SJCRH30 (cell line): ENCODE measurements at places on chromosomes 11 and 22. TPM values are rescaled to one million over a fixed set of nuclear protein-coding genes. Genes with fewer than 3 reads are reported as not detected.

DNA sequence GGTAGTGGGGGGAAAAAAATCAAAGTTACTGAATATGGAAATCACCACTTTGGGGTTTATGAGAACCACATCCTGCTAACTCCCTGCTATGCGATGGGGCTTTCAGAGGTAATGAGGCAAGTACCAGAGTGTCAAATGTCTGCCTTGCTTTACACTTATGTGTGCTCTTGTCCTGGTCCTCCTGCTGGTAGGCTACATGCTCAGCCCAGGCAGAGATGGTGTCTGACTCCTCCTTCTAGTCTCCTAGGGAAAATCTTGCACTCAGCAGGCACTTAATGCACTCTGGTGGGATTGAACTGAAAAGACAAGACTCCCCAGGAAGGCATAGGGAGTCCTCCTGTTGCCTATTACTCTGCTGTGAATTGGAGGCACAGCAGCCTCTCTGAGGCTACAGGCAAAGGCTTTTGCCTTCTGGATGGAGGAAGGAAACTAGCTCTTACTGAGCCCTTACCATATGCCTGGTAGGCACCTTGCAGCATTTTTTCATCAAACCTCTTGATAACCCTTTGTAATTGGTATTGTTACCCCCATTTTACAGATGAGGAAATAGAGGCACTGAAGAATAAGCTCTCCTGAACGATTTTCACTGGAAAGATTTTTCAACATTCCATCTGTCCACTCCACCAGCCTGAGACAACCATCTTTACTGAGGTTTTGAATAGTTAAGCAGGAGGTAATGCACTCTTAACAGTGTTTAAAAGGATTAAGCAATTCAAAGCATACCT is 132.1 kb upstream of the PAX6 start:
- H3K27me3 ChIP-seq, result no peaks in the 10 kb centered on the region
- H3K27ac ChIP-seq, result no peak overlapping the region
- no peaks in the 10 kb centered on the region for H3K36me3 ChIP-seq
- no peak overlapping the region for H3K4me3 ChIP-seq
- no peak for DNase-seq

DNA sequence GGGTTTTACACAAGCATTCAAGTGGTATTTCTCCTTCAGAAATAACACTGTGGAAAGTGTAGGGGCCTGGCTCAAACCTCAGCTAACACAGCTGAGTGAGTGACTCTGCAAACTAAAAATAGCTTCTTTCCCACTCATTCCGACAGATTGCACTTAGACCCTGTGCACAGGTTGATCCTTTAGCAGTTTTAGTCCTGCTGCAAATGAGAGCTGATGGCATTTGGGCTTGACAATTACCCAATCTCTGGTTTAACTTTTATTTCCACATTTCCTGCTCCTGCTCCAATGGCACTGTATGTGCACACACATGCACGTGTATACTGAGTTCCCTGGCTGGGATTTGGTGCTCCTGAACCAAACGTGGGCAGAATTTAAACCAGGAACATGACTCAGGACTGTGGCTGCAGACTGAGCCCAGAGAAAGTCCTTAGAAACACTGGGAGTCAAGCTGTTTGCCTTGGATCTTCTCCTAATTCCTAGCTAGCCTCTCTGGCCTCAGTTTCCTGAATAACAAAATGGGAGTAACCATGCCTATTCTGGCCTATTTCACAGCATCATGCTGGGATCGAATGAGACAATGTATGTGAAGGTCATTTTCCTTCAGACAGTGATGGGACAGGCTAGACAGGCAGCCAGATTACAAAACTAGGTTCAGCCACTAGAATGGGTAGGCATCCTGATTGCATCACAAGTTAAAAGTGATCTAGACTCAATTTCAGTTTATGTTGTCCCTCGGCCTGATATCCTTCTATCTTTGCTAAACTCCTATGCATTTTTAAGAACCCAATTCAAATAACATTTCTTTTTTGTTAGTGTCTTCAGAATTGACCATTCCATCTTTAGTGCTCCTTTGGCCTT is 58.2 kb downstream of the SERGEF start:
- H3K27ac ChIP-seq, result no peak overlapping the region
- peaks cover 2% of the 10 kb centered on the region; the same call in 1 of the 2 replicates for H3K36me3 ChIP-seq
- H3K27me3 ChIP-seq, result no peaks in the 10 kb centered on the region
- no peaks in the 10 kb centered on the region for H3K4me1 ChIP-seq
- H3K4me3 ChIP-seq, result no peak overlapping the region

GRCh38 chr11:62242021-62242420 is at the start of gene SCGB1D2:
SCGB1D2 (plus strand) TSS chr11:62242239; CDS start chr11:62242308, 69 bp downstream.
- no peaks in the 10 kb centered on the region for H3K4me1 ChIP-seq
- H3K27me3 ChIP-seq, result no peaks in the 10 kb centered on the region
- DNase-seq, result peak; percentile 8
- H3K27ac ChIP-seq, result no peak within 1 kb of the TSS
- H3K4me3 ChIP-seq, result no peak within 1 kb of the TSS
- H3K36me3 ChIP-seq, result no peaks in the 10 kb centered on the region

GRCh38 chr22:21760640-21761039 is 25.0 kb upstream of the YPEL1 start:
- DNase-seq, result no peak
- peaks cover 32% of the 10 kb centered on the region for H3K36me3 ChIP-seq
- no peak overlapping the region for H3K4me3 ChIP-seq

DNA sequence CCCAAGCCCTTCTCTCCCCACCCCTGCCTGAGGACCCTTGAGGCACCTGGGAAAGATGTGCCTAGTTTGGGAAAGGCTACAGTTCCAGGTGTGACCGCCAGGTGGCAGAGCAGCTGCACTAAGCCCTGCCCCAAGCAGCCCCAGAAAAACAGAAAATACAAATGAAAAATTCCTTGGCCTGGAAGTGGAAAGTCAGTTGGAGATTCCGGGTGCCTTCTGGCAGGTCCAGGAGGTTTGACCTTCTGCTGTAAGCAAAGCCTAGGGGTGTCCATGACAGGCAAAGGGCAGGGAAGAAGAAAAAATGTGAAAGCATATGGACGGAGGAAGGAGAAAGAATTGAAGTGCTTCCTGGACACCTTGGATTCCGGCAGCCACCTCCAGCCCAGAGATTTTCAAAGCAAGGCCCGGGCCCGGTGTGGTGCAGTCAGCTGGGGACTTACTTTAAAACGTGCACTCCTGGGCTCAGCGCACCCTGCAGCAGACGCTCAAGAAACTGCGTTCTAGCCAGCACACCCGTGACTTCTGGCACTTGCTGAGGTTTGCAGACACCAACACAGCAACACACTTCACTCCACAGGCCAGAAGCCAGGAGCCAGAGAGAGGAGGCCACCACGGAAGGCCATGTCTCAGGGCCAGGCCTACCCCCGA is 37.3 kb upstream of the SLC22A12 start:
- H3K4me3 ChIP-seq, result no peak overlapping the region
- H3K4me1 ChIP-seq, result no peaks in the 10 kb centered on the region; the same call in 1 of the 2 replicates
- peak; percentile 74 for DNase-seq
- no peak overlapping the region for H3K27ac ChIP-seq

GRCh38 chr11:106625566-106625965 is 392.7 kb downstream of the GUCY1A2 start:
- no peaks in the 10 kb centered on the region for H3K36me3 ChIP-seq
- no peak for DNase-seq
- H3K4me1 ChIP-seq, result peaks cover 11% of the 10 kb centered on the region
- H3K27me3 ChIP-seq, result no peaks in the 10 kb centered on the region
- H3K27ac ChIP-seq, result no peak overlapping the region

DNA sequence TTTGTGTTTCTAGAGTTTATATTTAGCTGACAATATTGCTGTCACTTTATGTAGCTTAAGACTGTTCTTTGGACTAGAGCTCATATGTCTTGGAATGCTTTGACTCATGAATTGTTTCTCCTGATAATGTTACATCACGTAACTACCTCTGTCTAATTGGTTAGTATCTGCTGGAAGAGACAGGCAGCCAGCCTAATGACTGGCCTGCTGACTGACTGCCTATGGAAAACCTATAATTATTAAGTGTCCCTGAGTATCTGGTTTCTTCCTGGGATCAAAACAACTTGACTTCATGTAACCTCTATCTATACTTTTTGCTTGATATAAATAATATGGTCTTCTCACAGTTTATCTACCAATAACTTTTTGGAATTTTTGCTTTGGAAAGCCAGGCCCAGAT is 9.4 kb downstream of the SOX6 start:
- no peak for DNase-seq
- H3K4me3 ChIP-seq, result no peak overlapping the region
- no peaks in the 10 kb centered on the region for H3K27me3 ChIP-seq
- no peaks in the 10 kb centered on the region for H3K4me1 ChIP-seq

DNA sequence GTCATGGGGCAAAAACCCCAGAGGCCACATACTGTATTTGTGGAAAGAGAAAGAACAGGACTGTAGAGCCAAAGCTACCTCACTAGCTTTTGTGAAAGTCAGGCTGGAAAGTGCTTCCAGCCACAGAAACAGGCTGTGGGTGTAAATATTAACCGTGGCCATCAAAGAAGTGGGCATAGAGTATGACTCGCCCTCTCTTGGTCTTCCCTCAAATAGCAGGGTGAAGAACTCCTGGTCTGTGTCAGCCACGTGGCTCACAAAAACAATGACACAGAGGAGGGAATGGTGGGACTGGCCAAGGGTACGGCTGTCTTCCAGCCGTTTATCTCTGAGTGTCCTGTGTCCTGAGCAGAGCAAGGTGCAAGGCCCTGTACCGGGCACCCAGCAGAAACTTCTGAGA is 37.6 kb upstream of the UBASH3B start:
- H3K27ac ChIP-seq, result no peak overlapping the region
- no peak for DNase-seq
- no peaks in the 10 kb centered on the region for H3K4me1 ChIP-seq

DNA sequence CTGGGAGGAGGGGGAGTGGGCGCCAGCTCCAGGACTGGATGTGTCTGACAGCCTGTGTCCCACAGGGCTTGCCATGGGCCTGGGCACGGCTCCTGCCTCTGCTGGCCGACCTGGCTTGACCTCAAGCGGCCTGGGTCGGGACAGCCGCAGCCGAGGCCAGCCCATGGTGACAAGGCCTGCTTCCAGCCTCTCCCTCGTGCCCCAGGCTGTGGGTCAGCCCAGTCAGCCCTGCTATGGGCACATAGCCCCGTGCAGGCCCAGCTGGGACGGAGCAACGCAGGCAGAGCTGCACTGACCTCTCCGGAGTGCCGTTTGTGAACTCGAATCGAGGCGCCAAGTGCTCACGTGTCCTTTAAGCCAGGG is 17.9 kb downstream of the OSBPL5 start:
- H3K27me3 ChIP-seq, result no peaks in the 10 kb centered on the region
- H3K4me3 ChIP-seq, result no peak overlapping the region
- peak overlapping the region; percentile 37 for H3K27ac ChIP-seq
- no peak for DNase-seq

DNA sequence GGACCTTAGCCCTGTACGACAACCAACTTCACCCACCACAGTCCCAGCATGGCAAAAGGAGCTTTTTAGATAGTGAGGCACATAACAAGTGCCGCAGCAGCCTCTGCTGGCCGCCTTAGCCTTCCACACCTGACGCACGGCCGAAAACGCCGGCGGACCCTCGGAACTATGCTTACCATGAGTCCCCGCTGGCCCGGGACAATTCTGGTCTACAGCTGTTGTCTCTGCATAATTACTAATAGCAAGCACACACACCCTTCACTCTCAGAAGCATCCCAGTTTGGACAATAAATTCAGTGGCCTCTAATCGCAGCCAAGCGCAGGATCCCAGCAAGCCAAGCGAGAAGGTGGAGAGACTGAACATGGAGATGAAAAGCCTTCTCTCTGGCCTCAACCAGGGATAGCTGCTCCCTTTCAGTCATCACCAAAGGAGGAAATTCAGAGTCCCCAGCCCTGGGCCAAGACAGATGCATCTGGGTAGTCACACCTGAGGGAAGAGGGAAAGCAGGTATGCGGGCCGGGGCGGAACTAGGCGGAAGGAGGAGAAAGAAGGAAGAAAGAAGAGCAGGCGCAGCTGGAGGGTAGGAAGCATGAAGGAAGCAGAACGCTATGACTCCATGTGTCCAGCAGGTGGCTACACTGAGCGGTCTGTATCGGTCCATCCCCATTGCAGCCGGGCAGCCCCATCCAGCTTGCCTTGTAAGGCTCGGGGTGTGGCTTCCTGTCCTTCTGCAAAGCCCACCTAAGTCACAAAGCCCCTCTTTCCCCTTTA is 40.3 kb downstream of the BUD13 start:
- H3K4me1 ChIP-seq, result no peaks in the 10 kb centered on the region
- no peaks in the 10 kb centered on the region for H3K27me3 ChIP-seq
- no peak overlapping the region for H3K4me3 ChIP-seq
- DNase-seq, result peak; percentile 81
- H3K36me3 ChIP-seq, result no peaks in the 10 kb centered on the region
- no peak overlapping the region for H3K27ac ChIP-seq

DNA sequence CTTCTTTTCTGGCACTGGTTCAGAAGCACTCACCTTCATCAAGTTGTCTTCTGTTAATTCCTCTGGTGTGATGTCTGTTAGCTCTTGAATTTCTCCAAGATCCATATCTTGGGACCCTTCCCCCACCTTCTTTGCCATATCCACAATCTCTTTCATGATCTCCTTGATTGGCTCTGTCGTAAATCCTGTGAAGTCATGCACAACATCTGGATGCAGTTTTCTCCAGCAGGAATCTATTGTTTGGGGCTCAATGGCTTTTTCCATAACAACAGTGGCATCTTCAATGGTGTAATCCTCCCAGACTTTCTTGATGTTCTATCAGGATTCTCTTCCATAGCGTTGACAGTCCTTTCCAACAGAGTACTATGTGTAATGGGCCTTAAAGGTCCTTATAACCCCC is 96.9 kb downstream of the CSTPP1 start:
- no peak overlapping the region for H3K4me3 ChIP-seq
- H3K27me3 ChIP-seq, result no peaks in the 10 kb centered on the region
- H3K27ac ChIP-seq, result no peak overlapping the region
- DNase-seq, result no peak
- no peaks in the 10 kb centered on the region for H3K4me1 ChIP-seq

DNA sequence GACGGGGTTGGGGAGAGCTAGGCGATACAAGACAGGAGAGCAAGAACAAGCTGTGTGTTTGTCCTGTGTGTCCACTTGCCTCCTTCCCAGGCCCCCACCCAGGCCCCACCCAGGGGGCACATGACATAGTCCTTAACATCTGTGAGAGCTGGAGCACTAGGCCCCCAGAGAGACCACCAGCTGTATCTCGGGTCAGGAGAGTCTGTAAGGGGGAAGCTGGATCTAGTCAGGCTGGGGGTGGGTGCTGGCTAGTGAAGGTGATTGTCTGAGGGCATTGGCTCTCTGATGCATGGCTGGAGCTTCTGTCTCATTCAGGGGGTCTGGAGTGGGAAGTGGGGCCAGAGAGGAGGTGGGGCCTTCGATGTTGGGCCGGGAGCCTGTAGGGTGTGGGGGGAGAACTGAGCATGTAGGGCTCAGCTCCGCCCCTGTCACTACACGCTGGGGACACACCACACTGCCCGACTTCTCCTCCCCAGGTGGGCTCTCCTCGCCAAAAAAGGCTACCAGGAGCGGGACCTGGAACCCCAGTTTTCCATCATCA is 571 bp downstream of the P2RX6 start:
- peak overlapping the region; percentile 76 for H3K4me3 ChIP-seq
- peak overlapping the region; percentile 95 for H3K27ac ChIP-seq
- no peak for DNase-seq
- no peaks in the 10 kb centered on the region for H3K27me3 ChIP-seq
- H3K4me1 ChIP-seq, result peaks cover 17% of the 10 kb centered on the region; the same call in 1 of the 2 replicates
- H3K36me3 ChIP-seq, result no peaks in the 10 kb centered on the region

- no peak overlapping the region for H3K27ac ChIP-seq
- no peaks in the 10 kb centered on the region for H3K27me3 ChIP-seq
- H3K4me3 ChIP-seq, result no peak overlapping the region
- no peaks in the 10 kb centered on the region for H3K36me3 ChIP-seq
- DNase-seq, result no peak
Observed at GRCh38 chr11:25613451-25613850, 718.5 kb upstream of the ANO3 start.

- H3K4me1 ChIP-seq, result peaks cover 4% of the 10 kb centered on the region
- no peaks in the 10 kb centered on the region for H3K27me3 ChIP-seq
Observed at GRCh38 chr11:76674517-76675400, 4.2 kb upstream of the LRRC32 start.

GRK3 gene
- total RNA-seq, result 39.4 and 45.6 TPM in 2 replicates

DNAJB7 gene
- total RNA-seq, result not detected in 2 replicates

OR5T2 gene
- total RNA-seq, result not detected in 2 replicates

PLAAT5 gene
- 0.06 TPM in 1 of 2 replicates, not detected in the other for total RNA-seq

MORC2 gene
- total RNA-seq, result 29.7 and 32.6 TPM in 2 replicates

NEFH gene
- not detected in 2 replicates for total RNA-seq
